ENCODE measurements at places on chromosomes 16 and 17.

DNA sequence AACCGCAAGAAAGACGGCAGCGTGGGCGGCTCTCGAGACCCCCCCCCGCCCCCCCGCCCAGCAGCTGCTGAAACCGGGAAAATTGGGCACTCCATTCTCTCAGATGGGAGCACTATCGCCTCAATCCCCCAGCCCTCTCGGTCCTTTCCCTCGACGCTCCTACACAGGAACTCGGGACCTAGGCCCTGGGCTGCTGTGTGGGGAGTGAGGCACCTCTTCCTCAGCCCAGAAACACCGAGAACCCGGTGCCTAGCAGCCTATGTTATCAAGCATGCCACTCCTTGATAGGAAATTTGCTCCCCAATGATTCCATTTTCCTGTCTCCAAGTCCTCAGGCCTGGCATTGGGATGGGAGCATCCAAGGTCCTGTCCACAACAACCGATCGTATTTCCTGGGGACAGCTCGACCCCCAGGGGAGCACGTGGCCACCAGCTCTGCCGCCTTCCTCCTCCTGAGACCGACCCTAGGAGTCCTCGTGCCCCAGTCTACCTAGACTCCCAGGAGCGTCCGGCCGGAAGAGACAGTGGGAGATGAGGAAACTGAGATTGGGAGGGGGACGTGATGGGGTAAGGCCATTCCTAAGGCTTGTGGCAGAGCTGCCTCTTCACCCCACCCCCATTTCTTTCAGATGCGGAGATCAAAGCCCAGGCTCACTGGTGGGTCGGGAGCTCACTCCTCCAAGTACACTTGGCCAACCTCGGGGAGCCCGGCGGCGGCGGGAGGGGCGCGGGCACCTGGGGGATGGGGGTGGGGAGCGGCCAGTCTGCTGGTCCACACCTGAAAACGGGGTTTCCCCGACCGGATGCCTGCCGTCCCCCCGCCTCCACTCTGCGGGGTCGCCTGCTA is 17.5 kb upstream of the CBX8 start:
- no peak for DNase-seq

DNA sequence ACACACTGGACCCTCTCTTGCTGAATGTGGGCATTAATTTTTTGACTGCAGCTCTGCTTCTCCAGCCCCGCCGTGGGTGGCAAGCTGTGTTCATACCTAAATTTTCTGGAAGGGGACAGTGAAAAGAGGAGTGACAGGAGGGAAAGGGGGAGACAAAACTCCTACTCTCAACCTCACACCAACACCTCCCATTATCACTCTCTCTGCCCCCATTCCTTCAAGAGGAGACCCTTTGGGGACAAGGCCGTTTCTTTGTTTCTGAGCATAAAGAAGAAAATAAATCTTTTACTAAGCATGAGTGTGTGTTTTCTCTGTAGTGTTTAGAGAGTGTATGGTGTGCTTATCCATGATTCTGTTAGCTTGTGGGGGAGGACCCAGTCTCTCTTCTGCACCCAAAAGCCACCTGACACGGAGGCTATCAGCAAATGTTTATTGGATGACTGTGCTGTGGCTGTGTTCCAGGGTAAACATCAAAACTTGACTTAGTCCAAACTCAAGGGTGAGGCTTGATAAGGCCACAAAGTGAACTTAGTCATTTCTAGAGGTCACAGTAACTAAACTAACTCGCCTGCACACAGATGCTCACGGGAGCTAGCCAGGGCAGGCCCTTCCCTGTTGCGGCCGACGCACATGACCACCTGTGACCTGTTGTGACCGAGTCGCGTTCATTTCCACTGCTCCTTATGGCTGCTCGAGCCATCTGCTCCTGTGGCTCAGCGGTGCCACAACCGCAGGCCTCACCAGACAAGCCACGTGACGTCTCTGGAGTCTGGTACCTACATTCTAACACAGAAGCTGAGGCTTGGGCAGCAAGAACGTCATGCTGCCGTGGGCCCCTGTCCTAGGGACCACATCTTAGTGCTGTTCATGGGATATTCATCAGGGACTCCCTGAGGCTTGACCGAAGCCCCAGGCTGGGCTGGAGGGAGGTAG is 9.8 kb upstream of the MED11 start:
- no peak for DNase-seq

DNA sequence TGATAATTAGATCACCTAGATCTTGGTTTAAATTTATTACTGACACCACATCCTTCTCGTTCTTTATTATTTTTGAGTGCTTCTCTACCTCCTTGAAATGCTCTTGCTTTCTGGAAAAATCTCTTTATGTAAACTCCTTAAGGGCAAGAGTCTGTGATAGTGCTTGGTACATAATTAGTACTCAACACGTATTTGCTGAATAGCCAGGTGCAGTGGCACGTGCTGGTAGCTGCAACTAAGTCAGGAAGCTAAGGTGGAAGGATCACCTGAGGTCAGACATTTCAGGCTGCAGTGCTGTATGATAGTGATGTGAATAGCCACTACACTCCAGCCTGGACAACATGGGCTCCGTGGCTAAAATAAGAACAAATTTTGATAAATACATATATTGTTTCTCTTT is 63.0 kb downstream of the PPM1E start:
- peak; percentile 33 for DNase-seq

GRCh38 chr17:66451188-66452149 is 149.1 kb downstream of the PRKCA start:
- DNase-seq, result no peak
